ENCODE measurements at places on chromosomes 1 and 21. TPM values are rescaled to one million over a fixed set of nuclear protein-coding genes. Genes with fewer than 3 reads are reported as not detected.

MRAP gene
- polyA plus RNA-seq: not detected

ZFP69 gene
- 2.2 TPM for polyA plus RNA-seq

ZNF672 gene
- 16.0 TPM for polyA plus RNA-seq

DNA sequence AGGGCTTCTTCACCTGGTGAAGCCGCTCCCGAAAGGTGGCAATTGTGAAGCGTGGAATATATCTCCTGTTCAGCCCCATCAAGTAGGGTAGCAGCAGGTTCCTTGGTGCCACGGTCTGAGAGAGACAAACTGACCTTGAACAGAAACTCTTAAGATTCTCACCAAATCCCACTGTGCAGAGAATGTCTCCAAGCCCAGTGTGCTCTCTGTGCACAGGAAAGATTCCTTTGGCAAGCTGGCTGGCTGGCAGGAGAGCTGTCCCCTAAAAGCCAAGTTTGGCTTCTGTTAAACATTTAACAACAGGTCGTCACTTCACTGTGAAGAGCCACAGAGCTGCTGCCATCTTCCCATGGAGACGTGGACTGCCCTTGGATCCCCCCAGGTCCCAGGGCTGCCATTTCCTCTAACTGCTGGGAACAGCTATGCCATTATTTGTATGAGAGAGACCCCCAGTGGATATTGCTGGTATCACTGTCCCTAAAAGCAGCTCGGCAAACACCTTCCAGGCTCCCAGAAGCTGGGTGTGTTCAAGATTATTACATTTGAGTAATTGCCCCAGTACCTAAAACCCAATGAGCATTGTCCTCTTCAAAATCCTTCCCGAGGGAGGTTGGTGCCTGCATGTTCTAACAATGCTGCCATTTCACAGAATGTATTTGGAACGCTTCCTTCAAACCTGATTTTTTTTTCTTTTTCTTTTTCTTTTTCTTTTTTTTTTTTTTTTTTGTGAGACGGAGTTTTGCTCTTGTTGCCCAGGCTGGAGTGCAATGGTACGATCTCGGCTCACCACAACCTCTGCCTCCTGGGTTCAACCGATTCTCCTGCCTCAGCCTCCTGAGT, 71.8 kb downstream of the CD58 start:
- DNase-seq: peak; percentile 88

TMPRSS15 gene
- 0.03 TPM for polyA plus RNA-seq

- DNase-seq: peak; percentile 3
These were observed at the start of gene IFI44 for GRCh38 chr1:78649628-78650027. TSS of gene IFI44 (plus strand) at chr1:78649831. CDS start at chr1:78650196, 365 bp downstream.

NPHS2 gene
- not detected for polyA plus RNA-seq

GRCh38 chr1:175481126-175482070, 262.0 kb downstream of the TNR start:
- DNase-seq: no peak

DNA sequence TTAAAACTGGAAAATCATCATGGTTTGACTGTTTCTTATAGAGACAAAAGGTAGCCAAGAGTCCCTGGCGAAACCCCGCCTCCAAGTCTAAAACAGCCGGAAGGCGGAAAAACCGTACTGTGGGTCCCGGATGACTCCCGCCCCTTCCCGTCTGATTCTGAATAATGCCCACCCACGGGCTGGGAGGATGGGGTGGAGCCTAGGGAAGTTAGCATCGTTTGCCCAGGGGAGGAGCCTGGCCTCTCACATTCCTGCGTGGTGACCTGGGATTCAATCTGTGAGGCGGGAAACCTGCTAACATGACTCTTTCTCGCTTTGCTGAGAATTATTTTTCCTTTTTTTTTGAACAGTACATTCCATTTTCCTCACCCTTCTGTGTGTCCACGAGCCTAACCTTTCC, 124.9 kb downstream of the KCNK1 start:
- DNase-seq: no peak

GRCh38 chr21:38269576-38269936, 12.8 kb downstream of the KCNJ15 start:
- DNase-seq: no peak

- no peak for DNase-seq
These were observed 31.2 kb downstream of the CDCA8 start for GRCh38 chr1:37723390-37724078.

DNA sequence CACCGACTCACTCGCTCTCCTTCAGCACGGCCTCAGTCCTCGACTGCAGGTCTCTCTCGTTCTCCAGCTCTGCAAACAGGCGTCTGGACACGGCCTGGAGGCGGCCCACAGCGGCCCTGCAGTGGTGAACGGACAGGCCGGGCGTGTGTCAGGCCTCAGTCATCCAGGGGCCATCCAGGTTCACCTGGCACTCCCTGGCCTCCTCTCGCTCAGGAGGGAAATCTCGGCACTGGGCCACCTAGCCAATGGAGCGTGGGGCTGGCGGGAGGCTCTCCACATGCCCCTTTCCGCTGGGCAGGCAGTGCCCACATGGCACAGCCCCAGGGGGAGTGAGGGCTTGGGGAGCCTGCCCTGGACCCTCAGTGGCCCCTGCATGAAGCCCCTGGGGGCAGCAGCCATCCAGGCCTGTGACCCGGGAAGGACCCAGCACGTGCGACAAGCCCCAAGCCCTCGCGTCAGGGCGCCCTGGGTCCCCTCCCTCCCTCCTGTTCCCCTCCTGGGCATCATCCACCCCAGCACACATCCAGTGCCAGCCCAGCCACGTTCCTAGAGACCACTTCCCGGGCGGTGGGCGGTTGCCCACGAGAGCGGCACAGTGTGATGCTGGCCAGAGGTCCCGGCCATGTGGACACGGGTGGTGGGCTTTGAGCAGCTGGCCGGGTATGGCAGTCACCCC, 18.1 kb downstream of the CFAP74 start:
- no peak for DNase-seq

DNA sequence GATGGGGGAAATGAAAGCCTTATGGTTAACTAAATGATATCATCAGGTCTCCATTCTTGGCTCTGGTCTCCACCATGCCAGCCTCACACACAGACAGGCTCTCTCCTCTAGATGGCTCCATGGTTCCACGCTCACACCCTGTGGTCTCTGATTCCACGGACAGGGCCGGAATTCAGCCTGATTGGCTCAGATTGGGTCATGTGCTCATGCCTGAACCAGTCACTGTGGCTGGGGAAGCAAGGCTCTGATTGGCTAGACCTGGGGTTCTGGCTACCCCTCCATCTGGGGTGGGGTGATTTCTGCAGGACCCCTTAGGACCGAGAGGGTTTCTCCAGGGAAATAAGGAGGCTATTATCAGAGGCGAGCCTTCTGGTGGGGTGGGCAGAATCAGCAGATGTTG, 277.0 kb downstream of the PTPRU start:
- DNase-seq: peak; percentile 60

PLA2G4A gene
- polyA plus RNA-seq: 0.49 TPM

GRCh38 chr1:147760481-147761260, at the start of gene GJA5:
TSS of gene GJA5 (minus strand) at chr1:147760602. CDS start at chr1:147759238, 1,364 bp downstream.
- DNase-seq: no peak

- no peak for DNase-seq
These were observed 43.0 kb upstream of the ITPKB start for GRCh38 chr1:226781937-226782609.

SPRR2A gene
- polyA plus RNA-seq: not detected

DNA sequence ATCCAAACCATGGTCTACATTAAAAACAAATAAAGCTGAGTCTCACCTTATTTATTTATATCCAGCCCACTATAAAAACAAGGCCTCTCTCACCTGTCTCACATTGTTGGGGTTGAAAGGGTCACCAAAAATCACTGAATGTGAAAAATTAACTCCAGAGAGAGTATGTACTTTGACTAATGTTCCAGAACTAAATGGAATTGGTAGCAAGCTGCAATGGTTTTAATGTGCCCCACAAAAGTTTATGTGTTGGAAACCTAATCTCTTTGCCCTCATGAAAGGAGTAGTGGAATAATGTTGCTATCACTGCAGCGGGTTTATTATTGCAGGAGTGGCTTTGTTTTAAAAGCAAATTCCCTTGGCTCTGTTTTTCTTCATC, 230.3 kb downstream of the LTN1 start:
- DNase-seq: no peak

GRCh38 chr1:45409276-45409675, 69.0 kb upstream of the MUTYH start:
- no peak for DNase-seq

GRCh38 chr1:174044418-174045222, 22.5 kb upstream of the RC3H1 start:
- no peak for DNase-seq

LRRC38 gene
- not detected for polyA plus RNA-seq

SH3D21 gene
- polyA plus RNA-seq: 1.6 TPM

PIGV gene
- polyA plus RNA-seq: 16.5 TPM

LRIG2 gene
- polyA plus RNA-seq: 3.8 TPM

DNA sequence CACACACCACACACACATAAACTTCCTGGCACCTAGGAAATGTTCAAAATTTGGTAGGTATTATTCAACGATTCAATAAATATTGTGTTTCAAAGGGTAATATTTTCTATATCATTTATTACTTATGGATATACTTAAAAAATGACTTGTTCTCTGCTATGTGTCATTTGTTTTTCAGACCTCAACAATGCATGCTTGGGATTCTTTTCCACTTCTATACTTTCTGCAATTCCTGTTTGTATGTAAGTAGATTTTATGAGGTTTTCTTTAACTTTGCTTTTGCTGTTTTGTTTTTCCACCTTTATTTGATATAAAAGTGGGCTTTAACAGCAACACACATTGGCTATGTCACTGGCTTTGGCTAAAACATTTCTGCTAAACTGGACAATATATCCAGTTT, 3.5 kb downstream of the CEP170 start:
- no peak for DNase-seq

DNA sequence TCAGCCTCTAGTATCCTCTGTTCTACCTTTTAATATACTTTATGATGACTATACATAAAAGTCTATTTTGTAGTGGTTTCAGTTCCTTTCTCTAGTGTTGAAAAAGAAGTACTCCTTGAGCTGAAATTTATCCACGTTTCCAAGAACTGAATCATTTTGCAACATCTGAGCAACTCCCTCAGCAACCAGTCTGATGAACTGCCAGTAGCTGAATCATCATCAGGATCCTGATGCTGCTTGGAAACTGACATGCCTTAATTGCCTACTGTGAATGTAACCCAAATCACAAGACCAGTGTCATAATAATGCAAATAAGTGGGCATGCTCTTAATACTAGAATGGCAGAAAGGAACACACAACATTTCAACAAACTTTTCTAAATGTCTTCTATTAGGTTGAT, 103.3 kb downstream of the CYYR1 start:
- DNase-seq: no peak

- DNase-seq: peak; percentile 90
These were observed at the start of gene SHC1 for GRCh38 chr1:154970631-154971340. TSS of gene SHC1 (minus strand) at chr1:154970747. CDS start at chr1:154970526, 221 bp downstream.

DNA sequence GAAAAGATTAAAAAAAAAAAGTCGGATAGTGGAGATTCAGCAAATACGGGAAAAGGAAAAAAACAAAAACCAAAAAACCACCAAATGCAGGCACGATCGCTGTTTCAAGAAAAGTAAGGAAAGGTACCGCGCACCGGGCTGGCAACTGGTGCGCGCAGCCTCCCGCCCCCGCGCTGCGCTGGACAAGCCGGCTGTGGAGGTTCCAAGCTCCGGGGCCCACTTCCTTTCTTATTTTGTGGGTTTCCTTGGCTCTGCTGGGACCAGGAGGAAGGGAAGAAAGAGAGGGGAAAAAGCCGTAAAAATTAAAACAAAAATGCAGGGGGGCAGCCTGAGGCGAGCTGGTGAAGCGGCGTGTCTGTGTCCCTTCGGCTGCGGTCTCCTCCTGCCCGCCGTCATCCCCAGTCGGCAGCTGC, 233 bp downstream of the ADAMTS5 start:
- DNase-seq: no peak

INSRR gene
- 0.63 TPM for polyA plus RNA-seq

DNA sequence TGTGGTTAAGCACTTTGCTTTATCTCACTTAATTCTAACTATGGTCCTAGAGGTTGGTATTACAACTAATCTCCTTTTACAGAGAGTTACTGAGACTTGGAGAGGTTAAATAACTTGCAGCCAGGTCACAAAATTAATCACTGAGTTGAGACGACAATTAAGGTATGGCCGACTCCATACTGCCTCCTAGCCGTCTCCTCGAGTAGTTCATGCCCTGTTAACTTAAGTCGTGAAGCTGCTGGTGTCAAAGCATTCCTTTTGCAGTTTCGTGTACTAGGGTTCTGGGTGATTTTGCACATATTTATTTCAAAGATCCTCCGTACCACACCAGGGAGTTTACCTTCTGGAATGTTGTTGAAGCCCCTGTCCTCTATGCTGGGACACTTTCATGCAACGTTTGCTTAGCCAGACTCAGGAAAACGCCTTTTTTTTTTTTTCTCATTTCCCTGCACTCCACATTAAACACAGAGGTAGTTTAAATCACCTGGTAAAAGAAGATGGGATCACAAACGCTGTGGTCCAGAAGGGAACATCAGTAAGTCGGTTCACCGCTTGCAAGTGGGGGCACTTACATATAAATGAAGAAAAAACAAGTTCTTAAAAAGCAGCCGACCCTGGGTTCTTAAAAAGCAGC, 570 bp upstream of the NEK7 start:
- peak; percentile 60 for DNase-seq

- DNase-seq: no peak
These were observed 19.0 kb upstream of the ABCG1 start for GRCh38 chr21:42199868-42200463.

GAS5 gene
- polyA plus RNA-seq: 961 TPM

DNA sequence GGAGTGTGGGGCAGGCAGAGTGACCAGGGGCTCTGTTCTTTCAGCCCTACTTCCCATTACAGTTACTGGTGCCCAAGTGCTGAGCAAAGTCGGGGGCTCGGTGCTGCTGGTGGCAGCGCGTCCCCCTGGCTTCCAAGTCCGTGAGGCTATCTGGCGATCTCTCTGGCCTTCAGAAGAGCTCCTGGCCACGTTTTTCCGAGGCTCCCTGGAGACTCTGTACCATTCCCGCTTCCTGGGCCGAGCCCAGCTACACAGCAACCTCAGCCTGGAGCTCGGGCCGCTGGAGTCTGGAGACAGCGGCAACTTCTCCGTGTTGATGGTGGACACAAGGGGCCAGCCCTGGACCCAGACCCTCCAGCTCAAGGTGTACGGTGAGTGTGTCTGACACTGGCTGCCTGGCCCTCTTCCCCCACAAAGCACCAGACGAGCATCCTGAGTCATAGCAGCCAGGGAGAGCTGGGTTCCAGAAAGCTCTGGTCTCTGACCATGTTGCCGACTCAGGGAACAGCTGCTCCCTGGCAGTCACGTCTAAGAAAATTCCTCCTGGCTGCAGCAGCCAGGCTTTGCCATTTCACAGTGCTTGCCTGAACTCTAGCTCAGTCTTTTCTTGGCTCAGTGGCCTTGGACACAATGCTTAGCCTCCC, 3.3 kb downstream of the SLAMF8 start:
- DNase-seq: no peak

All from SK-N-SH (cell line).